Stimulated activated CD4-positive, alpha-beta T cell treated with anti-CD3 and anti-CD28 coated beads, Interleukin-12 subunit alpha, Interleukin-12 subunit beta, amount 100 ng/mL, for 24 hours (primary cell): ENCODE measurements at places on chromosomes 5 and 9.

- no peak for DNase-seq
Measured at GRCh38 chr5:172745838-172746237, 25.2 kb downstream of the DUSP1 start.

DNA sequence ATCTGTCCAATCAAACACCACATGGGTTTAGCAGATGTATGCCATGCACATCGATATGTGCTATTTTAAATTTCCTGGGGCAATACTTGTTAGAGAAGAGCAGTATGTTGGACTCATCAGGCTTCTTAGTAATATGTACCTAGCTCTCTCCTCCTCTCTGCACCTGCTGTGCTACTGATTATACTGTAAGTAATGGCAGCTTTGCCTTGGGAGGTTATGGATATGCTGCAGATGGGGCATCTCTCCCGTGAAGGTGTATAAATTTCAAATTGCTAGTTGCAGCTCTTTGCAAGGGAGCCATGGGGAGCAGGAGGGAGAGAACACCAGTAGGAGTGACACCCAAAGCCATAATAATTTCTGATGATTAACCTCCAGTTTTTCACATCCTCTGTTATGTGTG is 101.5 kb downstream of the SPATA31D1 start:
- no peak for DNase-seq

DNA sequence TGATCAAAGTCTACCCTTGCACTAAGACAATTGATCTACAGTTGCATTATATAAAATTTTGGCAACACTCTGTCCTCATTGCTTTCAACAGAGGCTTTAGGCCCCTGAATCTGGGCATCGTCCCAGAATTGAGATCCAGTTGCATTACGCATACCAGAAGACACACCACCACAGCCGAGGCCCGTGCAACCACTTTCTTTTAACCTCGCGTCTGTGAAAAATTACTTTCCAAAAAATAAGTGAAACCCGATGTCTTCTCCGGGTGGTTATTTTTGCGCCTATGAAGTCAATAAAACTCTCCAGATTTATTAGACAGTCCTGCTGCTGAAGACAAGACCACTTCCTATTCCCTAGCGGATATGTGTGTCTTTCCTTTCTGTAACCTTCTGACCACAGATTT is 52.1 kb upstream of the NFIB start:
- no peak for DNase-seq

DNA sequence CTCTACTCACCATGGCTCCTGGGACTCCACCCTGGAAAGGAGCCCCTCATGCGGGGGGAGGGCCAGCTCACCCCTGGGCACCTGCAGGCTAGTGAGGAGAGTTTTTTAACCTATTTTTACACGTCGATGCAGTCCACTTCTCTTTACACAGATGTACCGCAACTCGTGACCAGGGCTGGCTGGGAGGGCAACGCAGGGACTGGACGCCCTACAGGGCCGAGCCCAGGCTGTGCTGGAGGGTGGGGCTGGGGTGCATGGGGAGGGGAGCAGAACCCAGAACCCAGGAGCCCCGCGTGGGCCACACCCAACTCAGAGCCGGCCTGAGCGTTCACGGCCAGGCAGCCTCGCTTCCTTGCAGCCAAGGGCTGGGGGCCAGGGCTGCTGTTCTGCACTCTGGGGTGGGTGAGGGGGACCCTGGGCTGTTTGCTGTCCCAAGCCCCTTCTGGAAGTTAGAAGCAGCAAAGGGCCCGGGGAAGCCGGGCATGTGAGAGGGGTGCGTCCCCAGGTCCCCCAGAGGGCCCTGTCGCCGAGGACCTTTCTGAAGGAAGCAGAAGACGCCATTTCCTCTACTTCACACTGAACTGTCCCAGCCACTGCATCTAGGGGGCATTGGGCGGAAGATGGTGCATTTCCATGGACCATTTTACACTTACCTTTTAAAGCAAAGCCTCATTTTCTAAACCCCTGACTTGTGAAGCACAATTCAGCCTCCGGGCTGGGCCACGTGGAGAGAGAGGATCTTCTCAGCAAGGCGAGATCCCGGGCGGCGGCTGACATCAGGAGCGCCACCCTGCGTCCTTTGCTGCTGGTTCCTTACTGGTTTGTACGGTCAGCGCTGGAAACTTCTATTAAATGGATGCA is 90.5 kb downstream of the KCNT1 start:
- DNase-seq = no peak

DNA sequence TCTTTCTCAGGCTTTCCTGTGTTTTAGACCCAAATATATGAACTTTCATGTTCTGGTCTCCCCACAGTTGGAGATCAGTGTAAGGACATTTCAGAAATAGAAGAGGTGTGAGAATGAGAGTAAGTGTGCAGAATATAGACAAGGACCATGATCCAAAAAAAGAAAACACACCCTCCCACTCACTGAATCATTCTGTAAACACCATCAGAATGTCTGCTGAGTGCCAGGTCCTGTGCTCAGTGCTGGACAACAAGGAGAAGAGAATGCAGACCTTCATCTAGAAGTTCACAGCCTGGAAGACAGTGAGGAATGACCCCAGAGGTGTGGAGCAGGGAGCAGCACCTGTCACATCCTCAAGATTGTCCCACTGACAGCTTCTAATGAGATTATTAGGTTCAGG is 19.1 kb upstream of the SH3RF2 start:
- DNase-seq = no peak

DNA sequence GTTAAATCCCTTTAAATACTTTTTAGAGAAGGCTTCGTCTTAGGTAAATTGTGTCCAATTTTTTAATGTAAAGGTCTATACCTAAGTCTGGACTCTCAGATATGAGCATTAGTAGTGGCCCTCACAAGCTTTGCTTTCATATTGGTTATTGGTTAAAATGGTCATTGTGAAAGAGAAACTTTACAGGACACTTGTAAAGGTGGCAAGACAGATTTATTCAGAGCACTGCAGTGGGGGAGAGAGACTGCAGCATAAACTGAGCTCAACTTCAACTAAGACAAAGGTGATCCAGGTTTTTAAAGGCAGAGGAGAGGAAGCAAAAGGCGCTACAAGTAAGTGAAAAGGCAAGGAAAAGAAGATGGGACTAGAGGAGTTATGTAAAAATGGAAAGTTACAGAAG is 157.7 kb downstream of the PARP8 start:
- DNase-seq = no peak

GRCh38 chr9:16801871-16802466 is 68.5 kb downstream of the BNC2 start:
- DNase-seq = no peak

DNA sequence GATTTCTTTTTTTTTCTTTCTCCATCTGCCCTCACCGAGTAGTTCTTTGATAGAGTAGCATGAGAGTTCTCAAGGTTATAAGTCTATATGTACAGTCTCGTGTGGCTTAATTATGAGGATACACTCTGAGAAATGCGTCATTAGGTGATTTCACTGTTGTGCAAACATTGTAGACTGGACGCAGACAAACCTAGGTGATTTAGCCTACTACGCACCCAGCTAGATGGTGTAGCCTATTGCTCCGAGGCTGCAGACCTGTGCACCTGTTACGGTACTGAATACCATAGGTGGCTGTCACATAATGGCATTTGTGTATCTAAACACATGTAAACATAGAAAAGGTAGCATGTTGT is 26.9 kb upstream of the CORO2A start:
- DNase-seq = no peak

GRCh38 chr5:170603109-170603508 is 99.3 kb downstream of the KCNIP1 start:
- no peak for DNase-seq
